ENCODE measurements at places on chromosomes 16 and 17. TPM values are rescaled to one million over a fixed set of nuclear protein-coding genes. Genes with fewer than 3 reads are reported as not detected.

The RECQL5 gene
- 11.0 TPM for total RNA-seq

The FOXL1 gene
- total RNA-seq = 2.1 TPM

The KIF19 gene
- 0.11 TPM for total RNA-seq

The CA10 gene
- not detected for total RNA-seq

The WNT3 gene
- 0.86 TPM for total RNA-seq

The CCL22 gene
- total RNA-seq = not detected

The GPRC5C gene
- total RNA-seq = 14.3 TPM

The ZSCAN10 gene
- total RNA-seq = not detected

The RNF157 gene
- 0.34 TPM for total RNA-seq

The ALOX15 gene
- not detected for total RNA-seq

The TBX21 gene
- total RNA-seq = under 0.01 TPM

The NPIPB9 gene
- 1.7 TPM for total RNA-seq

The FOXN1 gene
- not detected for total RNA-seq

The ANKRD40CL gene
- not detected for total RNA-seq

The ADAMTS18 gene
- total RNA-seq = 14.5 TPM

The SLC5A11 gene
- total RNA-seq = not detected

The NPIPB5 gene
- total RNA-seq = 66.0 TPM
